Stimulated activated CD4-positive, alpha-beta T cell treated with anti-CD3 and anti-CD28 coated beads, Interleukin-12 subunit alpha, Interleukin-12 subunit beta, amount 100 ng/mL, for 48 hours (primary cell): ENCODE measurements at places on chromosomes 1 and 21.

DNA sequence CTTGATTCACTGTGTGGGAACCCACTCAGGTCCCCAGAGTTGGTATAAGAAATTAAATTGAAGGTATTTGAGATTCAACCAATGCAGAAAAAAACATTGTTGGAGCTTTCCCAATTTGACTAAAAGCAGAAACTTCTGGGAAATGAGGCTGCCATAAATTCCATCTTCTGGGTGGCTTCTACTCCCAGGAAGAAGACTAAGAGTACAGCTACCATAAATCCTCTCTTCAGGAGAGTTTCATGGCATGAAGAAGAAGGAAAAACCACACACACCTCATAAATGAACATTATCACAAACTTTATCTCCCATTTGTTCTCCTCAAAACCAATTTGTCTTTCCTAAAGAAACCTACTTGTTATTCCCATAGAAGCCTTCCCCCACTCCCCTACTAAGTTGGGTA, 283.9 kb downstream of the DPYD start:
- no peak for DNase-seq

- no peak for DNase-seq
Measured at GRCh38 chr1:212611000-212611948, 2.7 kb downstream of the ATF3 start.

DNA sequence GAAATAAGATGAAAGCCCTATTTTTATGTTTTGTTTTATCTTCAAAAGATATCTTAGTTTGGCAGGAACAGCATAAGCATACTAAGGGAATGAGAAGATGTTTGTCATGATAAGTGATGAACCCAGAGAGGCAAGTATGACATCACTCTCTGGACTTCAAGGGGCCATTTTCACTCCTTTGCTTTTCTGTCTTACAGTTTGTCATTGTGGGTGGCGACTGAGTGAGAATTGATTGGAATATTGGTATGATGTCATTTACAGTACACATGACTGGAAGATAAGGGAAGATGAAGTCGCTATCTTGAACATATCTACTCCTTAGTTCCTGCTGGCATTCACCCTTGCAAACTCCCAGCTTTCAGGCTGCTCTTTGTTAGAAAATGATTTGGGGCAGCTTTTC, 258.1 kb upstream of the RAB4A start:
- no peak for DNase-seq

DNA sequence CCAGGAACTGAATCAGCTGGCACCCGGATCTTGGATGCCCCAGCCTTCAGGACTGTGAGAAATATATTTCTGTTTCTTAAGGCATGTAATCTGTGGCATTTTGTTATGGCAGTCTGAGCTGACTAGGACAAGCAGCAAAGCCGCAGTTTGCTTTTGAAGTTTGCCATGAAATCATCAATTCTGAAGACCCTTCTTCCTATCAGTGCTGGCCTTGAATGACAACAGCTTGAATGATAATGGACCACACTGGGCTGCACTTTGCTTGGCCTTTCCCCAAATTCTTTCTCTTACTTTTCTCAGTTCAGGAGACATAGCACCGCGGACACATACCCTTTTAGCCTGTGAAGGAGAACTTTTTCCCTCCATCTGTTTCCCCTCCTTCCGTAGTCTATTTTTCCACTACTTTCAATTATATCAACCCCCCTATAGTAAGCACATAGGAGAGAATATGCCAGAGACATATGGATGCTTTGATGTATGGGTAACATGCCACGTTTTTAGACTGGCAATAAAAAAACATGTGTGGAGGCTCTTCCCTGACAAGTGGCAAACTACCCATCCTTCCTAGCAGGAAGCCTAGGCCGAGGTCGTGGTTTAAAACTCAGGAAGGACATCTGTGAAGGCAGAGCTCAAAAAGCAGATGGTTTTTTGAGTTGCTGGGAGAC, 42.9 kb downstream of the HLX start:
- no peak for DNase-seq
